Fibroblast of lung (primary cell): ENCODE measurements at places on chromosomes 1 and 21. TPM values are rescaled to one million over a fixed set of nuclear protein-coding genes. Genes with fewer than 3 reads are reported as not detected.
A peak's percentile ranks its signal among the peaks of the same experiment; 100 is the strongest.

- DNase-seq = no peak
Observed at GRCh38 chr1:117231748-117232373, 21.1 kb upstream of the VTCN1 start.

- peak; percentile 73 for DNase-seq
Observed at GRCh38 chr1:39646232-39647081, 7.0 kb upstream of the HEYL start.

- DNase-seq = no peak
Observed at GRCh38 chr21:31514598-31514997, 144.9 kb upstream of the SOD1 start.

Gene OR14K1
- polyA plus RNA-seq = not detected in 2 replicates

Gene DUSP12
- polyA plus RNA-seq = 35.6 and 36.1 TPM in 2 replicates

Gene AK2
- 141 and 155 TPM in 2 replicates for polyA plus RNA-seq

GRCh38 chr1:162070825-162071224 is 1.3 kb downstream of the NOS1AP start:
- DNase-seq = no peak

GRCh38 chr21:37580666-37581065 is 214.1 kb downstream of the DYRK1A start:
- DNase-seq = no peak

DNA sequence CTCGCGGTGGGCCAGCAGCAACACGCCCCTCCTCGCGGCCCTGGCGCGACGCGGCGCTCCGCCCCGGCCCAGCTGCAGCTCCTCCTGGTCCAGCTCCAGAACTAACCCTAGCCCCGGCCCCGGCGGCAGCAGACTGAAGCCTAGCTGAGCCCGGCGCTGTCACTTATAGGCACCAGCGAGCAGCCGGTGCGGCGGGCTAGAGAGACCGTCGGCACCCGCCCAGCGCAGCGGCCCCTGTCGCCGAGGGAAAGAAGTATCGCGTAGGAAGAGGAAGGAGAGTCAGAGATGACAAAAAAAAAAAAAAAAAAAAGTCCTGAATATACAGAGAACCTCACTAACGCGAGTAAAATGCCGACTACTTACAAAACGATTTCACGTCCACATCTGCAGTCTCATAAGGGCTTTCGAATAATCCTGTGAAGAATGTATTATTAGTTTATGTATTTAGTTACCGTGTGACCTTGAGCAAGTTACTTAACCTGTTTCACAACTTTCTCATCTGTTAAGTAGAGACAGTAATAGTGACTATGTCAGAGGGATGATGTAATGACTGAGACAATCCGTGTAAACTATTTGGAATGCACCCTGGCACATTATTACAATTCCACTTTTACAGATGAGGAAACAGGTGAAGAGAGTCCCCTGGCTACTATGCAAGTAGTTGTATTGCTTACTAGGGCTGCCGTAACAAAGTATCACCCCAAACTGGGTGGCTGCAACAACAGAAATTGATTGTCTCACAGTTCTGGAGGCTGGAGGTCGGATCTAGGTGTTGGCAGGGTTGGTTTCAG is at the start of gene SLC9A1:
Gene SLC9A1, minus strand, starts transcription at position 135 of the 791 bp plus-strand sequence. CDS start 791 bp downstream, outside the sequence.
- DNase-seq = peak; percentile 93

Gene TRIM67
- polyA plus RNA-seq = 0.02 TPM in 2 replicates

Gene CHIA
- not detected in 2 replicates for polyA plus RNA-seq

GRCh38 chr1:208885650-208886049 is 641.5 kb upstream of the PLXNA2 start:
- no peak for DNase-seq

Gene PDE9A
- 2.5 and 4.4 TPM in 2 replicates for polyA plus RNA-seq

Gene CCDC185
- 0.02 TPM in 1 of 2 replicates, not detected in the other for polyA plus RNA-seq

DNA sequence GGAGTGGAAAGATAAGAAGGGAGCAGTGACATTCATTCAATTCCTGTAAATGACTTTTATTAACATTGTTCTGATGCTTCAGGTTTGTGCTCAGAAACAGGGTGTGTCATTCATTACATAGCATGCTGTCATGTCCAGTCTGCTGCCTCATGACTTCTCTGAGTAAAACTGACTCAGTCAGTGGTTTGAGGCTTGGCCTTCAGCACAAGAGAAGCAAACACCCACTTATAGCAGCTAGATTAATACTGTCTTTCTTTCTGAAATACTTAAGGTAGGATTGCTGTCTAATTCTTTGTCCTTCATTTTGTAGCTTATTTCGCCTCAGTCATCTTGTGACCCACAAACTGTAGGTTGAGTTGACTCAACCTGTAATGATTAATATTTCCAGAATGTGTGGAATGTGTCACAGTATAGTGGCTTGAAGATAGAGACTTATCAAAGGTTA is 32.9 kb downstream of the RASAL2 start:
- DNase-seq = peak; percentile 85

Gene IFI44L
- 0.52 and 0.59 TPM in 2 replicates for polyA plus RNA-seq

- no peak for DNase-seq
Observed at GRCh38 chr1:229376521-229376920, 33.7 kb upstream of the CCSAP start.

DNA sequence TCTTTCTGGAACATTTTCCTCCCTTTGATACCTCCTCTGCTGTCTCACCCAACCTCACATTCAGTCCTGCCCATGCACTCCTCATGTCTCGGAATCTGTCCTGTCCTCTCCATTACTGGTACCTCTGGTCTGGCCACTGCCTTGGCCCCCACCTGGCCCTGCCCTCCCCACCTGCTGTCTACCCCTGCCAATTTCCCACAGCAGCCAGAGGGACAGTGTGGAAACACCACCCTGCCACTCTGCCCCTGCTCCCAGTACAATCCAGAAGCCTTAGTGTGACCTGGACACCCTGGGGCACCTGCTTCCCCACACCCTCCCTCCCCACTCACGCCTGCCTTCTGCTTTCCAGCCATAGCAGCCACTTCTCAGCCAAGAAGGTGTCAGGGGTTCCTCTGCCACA is 534.4 kb downstream of the MATN1 start:
- no peak for DNase-seq

Gene FCRL6
- polyA plus RNA-seq = not detected in 2 replicates

GRCh38 chr1:84781946-84782771 is 91.9 kb upstream of the SSX2IP start:
- DNase-seq = peak; percentile 23

DNA sequence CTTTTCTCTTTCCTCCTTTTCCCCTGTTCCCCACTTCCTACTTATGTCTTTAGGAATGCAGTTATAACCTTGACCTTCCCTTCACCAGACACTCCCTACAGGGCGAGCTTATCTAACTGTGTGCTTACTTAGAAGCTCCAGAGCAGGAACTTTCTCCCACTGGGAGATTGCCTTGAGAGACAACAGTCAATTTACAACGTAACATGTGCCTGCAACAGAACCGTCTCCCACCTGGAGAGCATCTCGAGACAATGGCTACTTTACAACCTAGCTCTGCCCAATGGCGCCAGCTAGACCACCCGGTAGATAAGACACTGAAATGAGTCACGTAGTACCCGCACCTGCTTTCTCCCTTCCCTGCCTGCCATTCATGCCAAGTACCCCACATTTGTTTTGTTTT is 16.7 kb downstream of the HMGN1 start:
- DNase-seq = no peak

Gene FYB2
- not detected in 2 replicates for polyA plus RNA-seq

Gene MYOG
- 0.03 TPM in 1 of 2 replicates, not detected in the other for polyA plus RNA-seq

DNA sequence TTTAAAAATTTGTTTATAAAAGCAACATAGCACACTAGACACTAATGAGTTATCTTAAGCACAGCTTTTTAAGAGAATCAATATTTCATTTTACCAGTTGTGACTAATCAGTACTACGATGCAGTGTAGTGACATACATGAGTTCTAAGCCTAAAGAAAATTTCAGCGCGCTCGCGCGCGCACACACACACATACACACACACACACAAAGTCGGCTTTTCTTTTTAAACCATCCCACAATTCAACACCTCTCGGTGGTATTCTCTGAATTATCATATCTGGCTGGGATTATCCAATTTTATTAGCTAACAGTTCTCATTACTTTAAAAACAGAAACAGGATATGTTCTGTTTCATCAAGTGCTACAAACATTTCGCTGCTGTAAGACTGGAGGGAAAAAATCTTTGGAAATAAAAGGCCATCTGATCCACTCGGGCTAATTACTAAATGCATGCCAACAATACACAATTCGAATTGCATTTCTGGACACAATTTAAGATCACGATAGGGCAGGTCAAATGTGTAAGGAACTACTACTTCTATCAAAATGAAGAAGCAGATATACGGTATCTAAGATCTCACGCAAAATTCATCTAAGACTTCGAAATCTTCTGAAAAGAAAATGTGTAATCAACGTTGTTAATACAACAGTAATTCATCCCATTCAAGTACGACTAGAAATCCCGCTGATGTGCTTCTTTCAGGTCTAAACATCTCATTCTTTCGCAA is 1.2 kb downstream of the TUT4 start:
- peak; percentile 62 for DNase-seq

GRCh38 chr1:81420760-81421159 is 380.0 kb upstream of the ADGRL2 start:
- DNase-seq = no peak

- DNase-seq = no peak
Observed at GRCh38 chr1:116003823-116004222, 27.5 kb downstream of the SLC22A15 start.
